Dermis blood vessel endothelial cell (primary cell): ENCODE measurements at places on chromosomes 6 and 20. TPM values are rescaled to one million over a fixed set of nuclear protein-coding genes. Genes with fewer than 3 reads are reported as not detected.

The WFDC2 gene
- not detected in 2 replicates for total RNA-seq

The BPI gene
- not detected in 2 replicates for total RNA-seq

DNA sequence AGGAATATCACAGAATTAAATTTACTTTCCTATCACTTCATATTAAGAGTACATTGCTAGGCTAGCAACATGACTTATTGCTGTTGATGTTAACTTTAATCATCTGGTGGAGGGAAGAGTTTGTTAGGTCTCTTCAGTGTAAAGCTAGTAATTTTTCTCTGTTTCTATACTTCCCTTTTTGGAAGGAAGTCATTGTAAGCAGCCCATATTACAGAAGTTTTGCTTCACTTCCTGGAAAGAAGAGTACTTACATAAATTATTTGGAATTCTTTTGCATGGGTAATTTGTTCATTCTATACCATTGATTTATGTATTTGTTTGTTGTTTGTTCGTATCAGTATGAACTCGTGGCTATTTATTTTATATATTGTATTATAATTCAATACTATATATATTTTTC lies 405.2 kb downstream of the RFPL4B start:
- no peak for DNase-seq

The HLA-G gene
- total RNA-seq = not detected in 2 replicates

- DNase-seq = no peak
These were observed 168.4 kb downstream of the CARMIL1 start for GRCh38 chr6:25447570-25447929.

- DNase-seq = no peak
These were observed 6.8 kb upstream of the ALDH8A1 start for GRCh38 chr6:134956676-134957075.

- DNase-seq = no peak
These were observed 101.7 kb upstream of the IYD start for GRCh38 chr6:150266963-150267685.

GRCh38 chr20:843912-844311 lies 10.4 kb downstream of the FAM110A start:
- DNase-seq = no peak

- DNase-seq = no peak
These were observed 1.8 kb downstream of the HSD17B8 start for GRCh38 chr6:33206027-33206863.

- peak; percentile 62 for DNase-seq
These were observed 41.3 kb downstream of the PCNA start for GRCh38 chr20:5078399-5078958.

DNA sequence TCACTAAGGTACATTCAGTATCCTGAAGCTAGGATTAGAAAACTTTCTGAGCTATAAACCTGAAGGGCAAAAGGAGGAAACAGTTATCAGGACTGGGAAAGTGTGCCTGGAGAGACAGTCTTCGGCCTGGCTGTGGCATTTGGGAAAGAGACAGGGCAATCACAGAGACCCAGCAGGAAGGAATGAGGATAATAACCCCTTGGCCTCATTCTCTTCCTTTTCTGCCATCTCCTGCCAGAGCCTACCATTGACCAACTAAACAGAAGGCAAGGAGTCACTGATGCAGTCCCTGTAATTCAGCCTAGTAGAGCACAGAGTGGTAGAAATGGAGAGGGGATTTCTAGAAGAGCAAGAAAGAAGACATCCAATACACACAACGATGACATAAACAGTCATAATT lies 359.4 kb downstream of the HDGFL1 start:
- DNase-seq = peak; percentile 9

The BEND3 gene
- total RNA-seq = 1.9 and 3.5 TPM in 2 replicates

DNA sequence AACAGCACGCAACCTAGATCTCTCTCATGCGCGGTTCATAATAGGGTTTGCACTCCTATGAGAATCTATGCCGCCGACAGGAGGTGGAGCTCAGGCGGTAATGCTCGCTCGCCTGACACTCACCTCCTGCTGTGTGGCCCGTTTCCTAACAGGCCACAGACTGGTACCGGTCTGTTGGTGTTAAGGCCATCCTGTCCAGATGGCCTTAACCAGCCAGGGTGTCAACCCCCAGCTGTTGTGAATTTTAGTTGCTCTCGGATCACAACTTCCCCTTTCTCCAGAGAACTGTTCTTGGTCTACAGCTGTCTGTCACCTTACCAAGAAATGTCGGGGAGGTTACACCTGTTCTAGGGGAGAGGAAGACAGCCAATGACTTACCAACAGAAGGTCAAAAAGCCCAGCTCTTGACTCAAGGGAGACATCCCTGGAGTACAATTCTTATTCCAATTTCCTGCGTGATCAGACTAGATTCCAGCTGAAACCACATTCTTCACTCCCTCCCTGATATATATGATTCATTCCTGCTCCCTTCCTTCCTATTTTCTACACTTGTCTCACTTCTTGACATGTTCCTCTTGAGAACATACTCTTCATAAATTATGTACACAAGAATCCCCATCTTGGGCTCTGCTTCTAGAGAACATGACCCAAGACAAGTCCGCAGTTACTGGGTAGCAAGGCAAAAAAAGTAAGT lies 23.1 kb upstream of the DNAAF9 start:
- no peak for DNase-seq

GRCh38 chr6:24833711-24834386 lies 35.1 kb upstream of the ARMH2 start:
- DNase-seq = no peak

DNA sequence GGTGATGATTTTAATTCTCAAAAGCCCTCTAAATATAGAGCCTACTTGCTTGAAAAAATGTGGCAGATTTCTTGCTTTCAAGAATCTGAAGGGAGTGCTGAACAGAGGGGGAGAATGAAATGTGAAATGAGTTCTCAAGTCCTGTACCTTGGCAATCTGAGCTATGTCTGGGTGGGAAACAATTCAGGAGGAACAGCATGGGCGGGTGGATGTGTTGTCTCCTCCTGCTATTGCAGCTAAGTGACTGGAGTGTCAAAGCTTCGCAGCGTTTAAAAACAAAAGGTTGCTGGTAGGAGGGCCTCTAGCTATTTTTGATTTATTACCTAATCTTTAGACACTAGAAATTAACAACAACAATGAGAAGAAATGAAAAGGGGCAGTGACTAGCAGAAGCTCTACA lies 102.5 kb upstream of the ARG1 start:
- DNase-seq = no peak

DNA sequence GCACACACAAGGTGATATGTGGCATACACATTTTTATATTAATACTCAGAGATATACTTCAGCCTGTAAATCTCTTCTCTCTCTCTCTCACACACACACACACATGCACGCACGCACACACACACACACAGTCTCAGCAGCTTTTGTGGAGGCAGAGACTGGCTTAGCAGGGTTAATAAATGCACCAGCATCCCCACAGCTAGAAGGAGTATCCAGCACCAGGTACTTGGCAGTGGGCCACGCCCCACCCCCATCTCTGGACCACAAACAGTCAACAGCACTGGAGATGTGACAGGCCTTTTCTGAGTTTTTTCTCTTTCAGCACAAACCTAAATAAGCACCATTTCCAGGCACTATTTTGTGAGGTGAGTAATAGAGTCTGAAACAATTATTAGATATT lies 47.3 kb upstream of the LRFN2 start:
- no peak for DNase-seq

The RNF146 gene
- 35.3 and 46.3 TPM in 2 replicates for total RNA-seq

- no peak for DNase-seq
These were observed 2.9 kb upstream of the BFSP1 start for GRCh38 chr20:17534077-17534476.

GRCh38 chr6:79188885-79189480 lies 45.5 kb downstream of the HMGN3 start:
- no peak for DNase-seq
